ENCODE measurements at places on chromosomes 2 and 18. TPM values are rescaled to one million over a fixed set of nuclear protein-coding genes. Genes with fewer than 3 reads are reported as not detected.

The TRPM8 gene
- not detected for total RNA-seq

The NTSR2 gene
- total RNA-seq, result not detected

The CXCR4 gene
- total RNA-seq, result 76.6 TPM

The GDF7 gene
- 1.5 TPM for total RNA-seq

The KCNJ3 gene
- total RNA-seq, result not detected

The ABHD1 gene
- under 0.01 TPM for total RNA-seq

The PARD3B gene
- 7.0 TPM for total RNA-seq

The DSG4 gene
- not detected for total RNA-seq

The SERPINB3 gene
- not detected for total RNA-seq

The TCF7L1 gene
- 5.1 TPM for total RNA-seq

The CYP27C1 gene
- under 0.01 TPM for total RNA-seq

The DSG1 gene
- not detected for total RNA-seq

The ANKRD44 gene
- 5.6 TPM for total RNA-seq

The GRHL1 gene
- 0.63 TPM for total RNA-seq

The TWIST2 gene
- total RNA-seq, result 1.6 TPM

The LCT gene
- total RNA-seq, result not detected

The SPHKAP gene
- total RNA-seq, result not detected

The PLEK gene
- 0.09 TPM for total RNA-seq

The ACSL3 gene
- 75.7 TPM for total RNA-seq

The SCLY gene
- total RNA-seq, result 25.0 TPM
